ENCODE measurements at places on chromosomes 3 and 15.

- DNase-seq, result no peak
These were observed 112.2 kb upstream of the SLC6A11 start for GRCh38 chr3:10703875-10704274.

GRCh38 chr3:148175214-148175613 is 522.5 kb upstream of the AGTR1 start:
- no peak for DNase-seq

GRCh38 chr15:31261266-31262142 is 65.1 kb upstream of the KLF13 start:
- DNase-seq, result no peak

GRCh38 chr15:29276366-29276765 is 6.7 kb upstream of the NSMCE3 start:
- DNase-seq, result no peak

DNA sequence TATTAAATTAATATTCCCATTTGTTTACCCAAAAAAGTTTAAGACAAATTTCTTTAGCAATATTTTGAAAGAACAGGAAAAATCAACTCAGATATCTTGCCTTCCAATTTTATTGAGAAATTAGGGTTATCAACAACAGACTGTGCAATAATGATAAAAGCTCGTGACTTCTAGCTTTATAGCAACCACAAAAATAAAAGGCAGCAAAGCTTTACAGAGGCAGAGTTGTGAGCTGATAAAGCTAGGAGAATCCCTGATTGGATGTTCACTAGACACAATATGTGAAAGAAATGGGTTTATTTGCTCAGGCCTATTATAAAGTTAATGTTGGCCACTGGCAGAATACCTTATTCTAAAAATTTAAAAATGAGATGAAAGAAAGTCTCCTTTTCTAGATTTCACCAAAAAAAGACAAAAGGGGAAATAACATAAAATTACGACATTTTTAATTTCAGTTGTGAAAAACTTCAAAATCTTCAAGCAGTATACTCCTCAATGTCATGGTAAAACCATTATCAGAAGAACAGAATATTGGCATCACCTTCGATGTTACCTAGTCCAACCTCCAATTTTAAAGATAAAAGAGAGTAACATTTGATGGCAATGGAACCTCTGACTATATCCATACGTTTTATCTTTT is 2.8 kb downstream of the VPS13C start:
- DNase-seq, result no peak

DNA sequence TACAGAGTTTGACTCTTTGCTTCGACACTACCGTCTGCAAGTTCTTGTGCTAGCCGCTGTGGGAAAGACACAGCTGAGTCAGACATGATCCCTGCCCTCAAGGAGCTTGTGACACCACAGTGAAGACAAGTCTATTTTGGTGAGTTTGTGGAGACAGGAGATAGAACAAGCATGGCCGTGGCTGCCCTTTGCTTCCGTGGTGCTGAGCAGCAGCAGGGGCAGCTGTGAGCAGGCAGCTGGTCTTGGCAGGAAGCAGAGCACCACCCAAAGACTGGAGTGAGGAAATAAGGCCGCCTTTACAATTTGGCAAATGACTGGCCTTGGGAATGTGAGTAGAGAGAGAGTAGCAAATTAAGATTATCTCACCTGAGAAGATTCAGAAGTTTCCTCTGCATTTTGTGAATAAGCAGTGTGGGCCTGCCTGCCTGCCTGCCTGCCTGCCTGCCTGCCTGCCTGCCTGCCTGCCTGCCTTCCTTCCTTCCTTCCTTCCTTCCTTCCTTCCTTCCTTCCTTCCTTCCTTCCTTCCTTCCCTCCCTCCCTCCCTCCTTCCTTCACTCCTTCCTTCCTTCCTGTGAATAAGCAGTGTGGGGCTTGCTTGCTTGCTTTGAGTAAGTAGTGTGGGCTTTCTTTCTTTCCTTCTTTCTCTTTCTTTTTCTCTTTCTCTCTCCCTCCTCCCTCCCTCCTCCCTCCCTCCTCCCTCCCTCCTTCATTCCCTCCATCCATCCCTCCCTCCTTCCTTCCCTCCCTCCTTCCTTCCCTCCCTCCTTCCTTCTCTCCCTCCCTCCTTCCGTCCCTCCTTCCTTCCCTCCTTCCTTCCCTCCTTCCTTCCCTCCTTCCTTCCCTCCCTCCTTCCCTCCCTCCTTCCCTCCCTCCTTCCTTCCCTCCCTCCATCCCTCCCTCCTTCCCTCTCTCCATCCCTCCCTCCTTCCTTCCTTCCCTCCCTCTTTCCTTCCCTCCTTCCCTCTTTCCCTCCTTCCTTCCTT is 1.6 kb upstream of the GCNT3 start:
- DNase-seq, result no peak

GRCh38 chr3:98457543-98457942 is 5.5 kb upstream of the OR5K1 start:
- no peak for DNase-seq

- no peak for DNase-seq
These were observed 139.0 kb downstream of the P3H2 start for GRCh38 chr3:189981668-189982067.

DNA sequence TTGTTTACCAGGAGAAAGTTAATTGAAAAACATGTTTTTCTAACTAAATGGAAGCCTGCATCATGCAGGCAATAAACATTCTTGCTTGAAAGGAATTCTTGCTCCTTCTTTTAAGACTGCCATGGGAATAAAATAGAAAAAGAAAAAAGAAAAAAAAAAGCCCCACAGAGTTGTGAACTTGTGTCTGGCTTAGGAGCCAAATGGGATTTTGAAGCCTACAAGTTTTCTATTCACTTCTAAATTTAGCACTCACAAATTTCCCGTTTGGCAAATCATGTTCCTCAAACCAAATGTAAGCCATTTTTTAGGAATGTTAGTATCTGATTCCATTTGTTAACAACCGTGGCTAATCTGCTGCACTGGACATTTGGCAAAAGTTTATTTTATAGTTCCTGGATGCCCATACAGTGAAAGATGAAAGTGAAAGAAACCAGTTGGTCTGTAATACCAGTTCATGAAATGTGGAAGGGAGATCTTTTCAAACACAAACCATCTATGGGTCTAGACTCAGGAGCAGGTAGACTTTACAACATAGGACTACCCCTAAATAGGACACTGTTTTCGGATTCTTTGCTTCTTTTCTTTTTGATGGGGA is 133.8 kb upstream of the GMNC start:
- DNase-seq, result no peak

GRCh38 chr3:188316723-188317070 is 162.7 kb downstream of the LPP start:
- DNase-seq, result no peak

DNA sequence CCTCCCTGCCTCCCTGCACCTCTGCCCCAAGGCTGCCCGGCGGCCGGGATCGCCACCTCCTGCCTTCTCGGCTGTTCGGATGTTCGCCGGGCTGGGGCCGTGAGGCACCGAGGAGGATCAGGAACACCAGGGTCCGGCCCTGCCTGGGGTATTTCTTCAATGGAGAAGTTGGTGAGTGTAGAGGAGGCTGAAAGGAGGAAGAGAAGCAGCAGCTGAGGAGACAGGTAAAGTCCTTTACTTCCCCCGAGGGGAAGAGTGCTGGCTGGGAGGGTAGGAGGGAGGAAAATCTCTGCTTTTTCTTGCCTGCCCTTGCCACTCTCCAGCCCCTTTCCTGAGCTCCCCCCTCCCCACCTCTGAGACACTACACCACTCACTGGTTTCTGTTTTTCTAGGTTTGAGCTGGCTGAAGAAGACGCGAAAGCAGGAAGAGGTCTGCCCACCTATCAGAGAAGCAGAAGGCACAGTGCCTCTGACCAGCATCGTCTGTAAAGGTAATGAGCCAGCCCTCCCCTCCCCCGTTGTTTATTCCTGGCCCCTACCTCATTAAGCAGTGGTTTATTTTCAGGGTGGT is 519 bp downstream of the ASB7 start:
- no peak for DNase-seq

DNA sequence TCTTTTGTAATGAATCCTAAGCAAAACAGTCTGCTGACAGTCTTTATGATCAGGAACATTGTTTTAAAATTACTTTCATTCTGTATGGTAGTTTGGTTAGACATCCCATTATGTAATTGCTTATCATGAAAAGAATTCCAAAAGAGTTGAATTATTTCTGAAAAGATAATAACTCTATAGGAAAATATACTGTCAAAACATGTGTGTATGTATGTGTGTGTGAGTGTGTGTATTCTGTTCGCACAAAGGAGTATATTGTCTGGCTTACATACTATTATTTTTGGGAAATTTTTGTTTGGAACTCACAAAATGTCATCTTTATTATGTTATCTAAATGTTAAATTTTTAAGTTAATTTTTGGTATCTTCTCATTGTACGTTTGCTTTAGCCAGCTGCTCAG is 1075.9 kb downstream of the ZPLD1 start:
- no peak for DNase-seq

GRCh38 chr3:24303057-24303754 is 191.4 kb downstream of the THRB start:
- DNase-seq, result no peak

GRCh38 chr15:91515188-91515754 is 338.2 kb upstream of the SLCO3A1 start:
- no peak for DNase-seq

DNA sequence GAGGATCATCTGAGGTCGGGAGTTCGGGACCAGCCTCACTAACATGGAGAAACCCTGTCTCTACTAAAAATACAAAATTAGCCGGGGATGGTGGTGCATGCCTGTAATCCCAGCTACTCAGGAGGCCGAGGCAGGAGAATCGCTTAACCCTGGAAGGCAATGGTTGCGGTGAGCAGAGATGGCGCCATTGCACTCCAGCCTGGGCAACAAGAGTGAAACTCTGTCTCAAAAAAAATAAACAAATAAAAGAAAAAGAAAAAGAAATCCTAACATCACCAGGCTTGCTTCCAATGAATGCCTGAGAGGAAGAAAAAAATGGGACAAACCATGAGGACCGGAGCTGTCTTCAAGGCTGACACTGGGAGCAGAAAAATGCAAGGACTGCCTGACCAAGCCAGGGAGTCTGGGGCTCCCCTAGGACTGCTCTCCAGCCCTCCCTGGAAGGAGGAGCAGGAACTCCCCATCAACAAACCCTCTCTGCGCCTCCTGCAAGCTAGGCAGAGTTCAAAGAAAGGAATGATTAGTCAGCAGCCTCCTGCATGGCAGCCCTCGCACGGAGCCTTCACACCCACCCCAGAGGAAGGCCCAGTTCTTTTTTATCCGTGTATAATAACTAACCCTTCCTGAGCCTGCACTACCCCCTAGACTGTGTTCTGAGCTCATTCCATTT is 55.4 kb downstream of the NUP210 start:
- no peak for DNase-seq

GRCh38 chr3:143173242-143173641 is 53.7 kb downstream of the CHST2 start:
- DNase-seq, result no peak

- no peak for DNase-seq
These were observed 550.6 kb upstream of the NECTIN3 start for GRCh38 chr3:110521019-110521418.

DNA sequence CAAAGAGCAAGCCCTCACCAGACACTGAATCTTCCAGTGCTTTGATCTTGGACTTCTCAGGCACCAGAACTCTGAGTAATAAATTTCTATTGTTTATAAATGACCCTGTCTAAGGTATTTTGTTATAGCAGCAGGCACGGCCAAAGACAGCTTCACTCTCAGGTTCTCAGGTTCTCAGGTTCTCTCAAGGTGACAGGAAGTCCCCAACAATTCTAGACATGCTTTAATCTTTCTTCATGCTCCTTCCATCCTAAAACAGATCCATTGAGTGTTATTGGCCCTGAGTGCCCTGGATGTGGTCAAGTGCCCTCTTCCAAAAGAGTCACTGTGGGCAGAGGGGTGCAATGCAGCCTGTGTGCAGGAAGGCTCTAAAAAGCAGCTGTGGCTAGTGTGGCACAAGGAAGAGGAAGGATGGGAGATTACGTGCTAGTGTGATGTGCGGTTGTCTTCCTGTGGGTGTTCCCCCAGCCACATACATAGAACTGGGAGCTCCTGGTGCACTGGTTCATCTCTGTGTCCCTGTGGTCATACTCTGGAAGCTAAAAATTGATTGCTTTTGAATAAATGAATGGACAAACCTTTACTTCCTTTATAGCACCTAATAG is 11.0 kb upstream of the RAB7A start:
- DNase-seq, result no peak

DNA sequence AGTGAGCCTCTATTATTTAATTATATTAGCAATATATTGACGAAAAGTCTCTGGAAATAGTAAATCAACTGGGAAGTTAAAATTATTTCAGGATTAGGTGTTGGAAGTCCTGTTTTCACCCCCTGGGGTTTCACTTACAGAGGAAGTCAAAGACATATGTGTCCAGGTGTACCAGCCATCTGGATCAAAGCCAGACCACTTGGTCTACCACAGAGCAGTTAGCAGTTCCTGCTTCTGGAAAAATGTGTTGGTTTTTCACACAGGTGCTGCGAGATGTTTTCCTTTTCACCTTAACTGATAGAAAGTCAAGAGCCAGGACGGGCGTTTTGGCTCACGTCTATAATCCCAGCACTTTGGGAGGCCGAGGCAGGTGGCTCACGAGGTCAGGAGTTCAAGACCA is 13.1 kb downstream of the MME start:
- no peak for DNase-seq

GRCh38 chr3:186989429-186989828 is 59.1 kb downstream of the ST6GAL1 start:
- no peak for DNase-seq

DNA sequence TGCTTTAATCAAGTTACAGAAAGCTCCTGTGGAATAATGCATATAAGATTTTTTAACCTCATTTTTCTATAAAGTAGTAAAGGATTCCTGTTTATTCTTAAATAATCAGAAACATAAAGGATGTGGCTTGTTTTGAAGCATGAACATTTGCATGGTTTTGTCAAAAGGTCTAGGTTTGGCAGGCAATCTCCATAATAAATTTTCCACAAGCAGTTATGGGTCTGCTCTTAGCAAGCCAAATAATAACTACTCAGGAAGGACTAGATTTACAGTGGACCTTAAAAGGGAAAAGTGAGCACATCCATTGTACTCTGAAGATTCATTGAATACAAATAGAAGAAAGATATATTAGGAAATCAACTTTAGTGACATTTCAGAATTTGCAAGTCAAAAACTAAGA is 407.3 kb upstream of the CBLB start:
- no peak for DNase-seq

DNA sequence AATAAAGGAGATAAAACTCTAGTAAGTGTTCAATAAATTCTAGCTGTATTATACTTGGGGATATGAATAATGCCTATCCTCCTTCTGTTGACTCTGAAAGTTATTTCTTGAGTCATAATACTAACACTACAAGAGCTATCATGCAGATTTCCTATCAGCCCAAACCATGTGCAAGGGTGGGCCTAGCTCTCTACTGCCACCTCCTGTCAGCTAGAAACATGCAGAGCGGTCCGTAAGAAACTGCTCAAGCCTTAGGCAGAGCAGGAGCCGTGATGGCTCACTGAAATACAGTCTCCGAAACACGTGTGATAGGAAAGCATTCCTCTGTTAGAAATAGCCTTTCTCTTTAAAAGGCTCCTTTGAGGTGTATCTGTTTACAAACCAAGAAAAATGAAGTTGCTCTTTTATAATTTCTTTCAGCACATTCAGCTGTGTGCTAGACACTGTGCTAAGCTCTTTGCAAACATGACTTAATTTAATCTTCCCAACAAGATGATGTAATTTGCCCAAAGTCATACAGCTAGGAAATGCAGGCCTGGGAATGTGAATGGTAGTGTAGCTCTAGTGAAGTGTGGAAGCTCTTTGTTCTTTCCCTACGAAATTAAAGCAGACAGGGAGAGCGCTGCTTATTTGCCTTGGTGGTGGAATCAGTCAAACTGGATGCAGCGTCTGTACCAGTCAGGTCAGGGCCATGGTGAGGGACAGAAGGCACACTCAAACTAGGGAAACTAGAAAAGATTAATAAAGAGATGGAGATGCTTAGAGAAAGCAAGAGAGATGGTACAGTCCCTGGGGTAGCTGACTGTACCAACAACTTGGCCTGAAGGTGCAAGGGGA is 43.1 kb downstream of the MTHFS start:
- DNase-seq, result peak; percentile 64

Data from SK-N-MC (cell line).